ENCODE measurements at places on chromosomes 12 and 14.

- no peak for DNase-seq
These were observed 9.5 kb downstream of the BTG1 start for GRCh38 chr12:92136026-92136730.

GRCh38 chr14:50353126-50353525 lies 41.0 kb downstream of the DMAC2L start:
- DNase-seq, result no peak

DNA sequence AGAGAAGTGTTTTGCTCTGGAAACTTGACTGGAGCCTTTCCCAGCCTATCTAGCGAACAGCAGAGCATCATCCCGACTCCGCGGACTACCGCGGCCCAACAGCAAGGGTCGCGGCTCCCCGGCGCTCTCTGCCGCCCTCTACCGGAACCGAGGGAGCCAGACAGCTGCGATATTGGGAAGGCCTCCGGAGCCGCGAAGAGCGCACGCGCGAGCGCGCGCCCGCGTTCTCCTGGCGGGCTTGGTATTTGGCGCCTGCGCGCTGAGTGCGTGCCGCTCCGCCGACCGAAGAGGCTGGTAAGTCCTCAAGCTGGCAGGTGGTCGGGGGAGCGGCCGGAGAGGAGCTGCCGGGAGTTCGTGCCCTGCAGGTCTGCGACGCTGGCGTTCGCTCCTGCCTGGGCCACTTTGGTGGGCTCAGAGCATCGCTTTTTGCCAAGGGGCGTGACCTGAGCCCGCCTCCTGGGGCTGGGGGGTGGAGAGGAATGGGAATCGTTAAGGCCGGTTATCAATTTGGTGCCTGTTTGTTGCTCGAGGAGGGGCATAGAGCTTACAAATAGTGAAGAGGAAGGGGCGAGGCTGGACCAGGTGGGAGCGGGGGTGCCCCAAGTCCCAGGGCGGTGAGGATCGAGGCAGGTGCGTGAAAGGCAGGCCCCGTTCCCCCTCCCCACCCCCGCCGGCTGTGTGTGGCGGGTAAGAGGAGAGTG lies at the start of gene TMEM106C:
TSS of gene TMEM106C (plus strand) at position 257 of the 701 bp plus-strand sequence. CDS start 641 bp downstream, outside the sequence.
- peak; percentile 99 for DNase-seq

GRCh38 chr12:72753571-72753970 lies 481.4 kb downstream of the TRHDE start:
- no peak for DNase-seq

DNA sequence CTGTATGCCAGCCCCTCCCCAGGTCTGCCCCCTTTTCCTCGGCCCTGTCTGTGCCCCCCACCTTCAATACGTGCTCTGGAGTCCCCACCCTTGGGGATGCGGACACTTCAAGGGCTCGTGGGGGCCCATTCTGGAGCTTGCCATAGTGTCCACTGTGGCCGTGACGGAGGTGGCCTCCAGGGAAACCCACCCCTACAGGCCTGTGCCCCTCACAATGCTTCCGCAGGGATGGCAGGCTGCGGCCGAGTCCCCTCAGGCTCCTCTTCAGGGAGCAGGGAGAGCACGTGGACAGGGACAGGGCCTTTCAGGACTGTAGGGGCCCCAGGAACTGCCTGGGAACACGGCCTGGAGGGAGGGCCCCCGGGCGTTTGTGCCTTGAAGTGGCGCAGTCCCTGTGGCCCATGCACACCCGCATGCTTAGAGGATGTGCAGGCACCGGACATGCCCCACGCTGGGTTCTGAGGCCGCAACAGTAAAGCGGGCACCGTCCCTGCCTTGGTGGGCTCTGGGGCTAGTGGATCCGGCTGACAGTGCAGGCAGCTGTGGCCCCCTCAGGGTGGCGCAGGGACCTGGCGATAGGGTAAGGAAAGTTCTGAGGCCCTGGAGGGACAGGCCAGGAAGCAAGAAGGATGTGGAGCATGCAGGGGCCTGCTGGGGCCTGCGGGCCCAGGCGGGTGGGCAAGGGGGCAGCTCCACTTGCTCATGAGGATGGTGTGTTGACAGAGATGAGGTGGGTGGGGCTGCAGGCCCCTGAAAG lies 209.0 kb upstream of the RTL1 start:
- no peak for DNase-seq

DNA sequence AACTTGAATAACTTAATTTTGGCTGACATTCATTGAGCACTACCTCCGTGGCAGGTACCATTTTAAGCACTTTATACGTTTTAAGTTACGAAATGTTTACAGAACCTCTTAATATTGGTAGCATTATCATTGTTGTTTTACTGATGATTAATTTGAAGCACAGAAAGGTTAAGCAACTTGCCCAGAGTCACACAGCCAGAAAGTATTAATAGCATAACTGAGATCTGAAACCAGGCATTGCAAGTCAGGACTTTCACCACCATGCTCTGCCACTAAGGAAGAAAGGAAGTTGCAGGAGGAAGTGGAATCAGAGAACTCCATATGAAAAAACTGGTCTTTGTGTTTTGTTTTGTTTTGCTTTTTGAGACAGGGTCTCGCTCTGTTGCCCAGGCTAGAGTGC lies 28.2 kb upstream of the BCAT1 start:
- no peak for DNase-seq

- no peak for DNase-seq
These were observed 39.1 kb upstream of the ESRRB start for GRCh38 chr14:76336876-76337275.

DNA sequence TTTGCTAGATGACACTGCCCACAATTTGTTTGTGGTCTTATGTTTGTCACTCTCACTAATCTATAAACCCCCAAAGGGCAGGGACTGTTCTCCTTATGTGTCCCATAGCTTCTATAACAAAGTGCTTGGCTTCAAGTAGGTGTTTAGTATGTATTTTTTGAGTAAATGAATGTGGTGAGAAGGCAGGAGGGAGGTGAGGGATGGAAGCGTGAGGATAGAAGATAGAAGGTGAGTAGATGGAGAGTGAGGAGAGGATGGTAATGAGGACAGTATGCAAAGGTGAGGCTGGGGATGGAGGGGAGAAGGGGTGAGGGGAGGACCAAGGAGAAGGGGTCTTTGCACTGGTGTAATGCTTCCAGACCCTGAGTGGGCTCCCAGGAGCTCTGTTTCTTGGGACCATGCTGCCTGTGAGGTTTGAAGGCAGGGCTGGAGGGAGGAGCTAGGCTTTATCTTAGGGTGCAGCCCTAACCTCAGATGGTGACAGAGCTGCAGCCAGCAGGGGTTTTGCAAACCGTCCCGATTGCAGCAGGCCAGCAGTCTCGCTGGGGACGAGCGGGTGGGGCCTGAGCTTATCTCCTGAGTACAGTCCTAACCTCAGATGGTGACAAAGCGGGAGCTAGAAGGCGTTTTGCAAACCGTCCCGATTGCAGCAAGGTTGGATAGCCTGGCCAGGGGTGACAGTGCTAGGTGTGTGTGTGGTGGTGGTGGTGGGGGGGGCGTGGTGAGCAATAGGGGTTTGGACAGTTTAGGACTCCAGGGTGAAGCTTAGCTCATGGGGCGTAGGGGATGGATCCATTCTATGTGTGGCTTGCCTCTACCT lies 6.5 kb downstream of the CEBPE start:
- DNase-seq, result no peak

DNA sequence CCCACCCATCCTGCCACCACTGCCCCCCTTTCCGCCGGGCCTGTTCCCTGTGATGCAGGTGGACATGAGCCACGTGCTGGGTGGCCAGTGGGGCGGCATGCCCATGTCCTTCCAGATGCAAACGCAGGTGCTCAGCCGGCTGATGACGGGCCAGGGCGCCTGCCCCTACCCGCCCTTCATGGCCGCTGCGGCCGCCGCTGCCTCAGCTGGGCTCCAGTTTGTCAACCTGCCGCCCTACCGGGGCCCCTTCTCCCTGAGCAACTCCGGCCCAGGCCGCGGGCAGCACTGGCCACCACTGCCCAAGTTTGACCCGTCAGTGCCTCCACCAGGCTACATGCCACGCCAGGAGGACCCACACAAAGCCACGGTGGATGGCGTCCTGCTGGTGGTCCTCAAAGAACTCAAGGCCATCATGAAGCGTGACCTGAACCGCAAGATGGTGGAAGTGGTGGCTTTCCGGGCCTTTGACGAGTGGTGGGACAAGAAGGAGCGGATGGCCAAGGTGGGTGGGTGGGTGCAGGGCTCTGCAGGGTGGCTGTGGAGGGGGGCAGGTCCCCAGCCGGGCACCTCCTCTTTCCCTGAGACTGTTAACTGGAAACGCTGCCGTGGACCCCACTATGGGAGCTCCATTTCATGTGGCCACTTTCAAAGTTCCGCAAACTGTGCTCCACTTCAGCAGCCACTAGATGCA lies 10.8 kb downstream of the SETD1B start:
- DNase-seq, result no peak

GRCh38 chr12:11968048-11968383 lies 102.7 kb upstream of the BCL2L14 start:
- no peak for DNase-seq

GRCh38 chr14:74478996-74479635 lies 14.0 kb downstream of the NPC2 start:
- DNase-seq, result no peak

- DNase-seq, result no peak
These were observed 20.7 kb downstream of the KRT85 start for GRCh38 chr12:52346593-52346992.

- DNase-seq, result no peak
These were observed 10.4 kb upstream of the SLC6A12 start for GRCh38 chr12:224330-224729.

GRCh38 chr14:66177935-66178334 lies 308.2 kb upstream of the CCDC196 start:
- DNase-seq, result no peak

- no peak for DNase-seq
These were observed 692 bp downstream of the SPIC start for GRCh38 chr12:101475751-101476305.

DNA sequence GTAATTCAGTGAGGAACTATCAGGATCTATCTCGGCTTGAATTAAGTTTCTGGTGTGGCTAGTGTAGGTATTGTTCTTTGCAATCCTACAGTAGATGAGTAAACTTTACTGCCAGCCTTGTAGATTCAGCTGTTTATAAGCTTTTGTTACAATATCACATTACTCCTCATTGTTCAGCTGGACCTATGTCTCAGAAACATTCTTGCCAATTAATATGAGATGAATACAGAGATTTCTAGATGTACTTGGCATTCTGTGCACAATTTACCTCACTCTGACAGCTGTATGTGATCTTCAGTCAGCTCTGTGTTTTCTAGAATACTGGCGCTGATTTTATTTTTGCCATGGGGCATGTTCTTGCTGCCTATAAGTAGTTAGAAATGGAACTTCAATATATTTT lies 55.7 kb downstream of the METTL25 start:
- DNase-seq, result no peak

GRCh38 chr14:73610687-73611086 lies 1.6 kb upstream of the ACOT6 start:
- DNase-seq, result no peak

GRCh38 chr12:58961166-58961565 lies 40.9 kb upstream of the LRIG3 start:
- no peak for DNase-seq

DNA sequence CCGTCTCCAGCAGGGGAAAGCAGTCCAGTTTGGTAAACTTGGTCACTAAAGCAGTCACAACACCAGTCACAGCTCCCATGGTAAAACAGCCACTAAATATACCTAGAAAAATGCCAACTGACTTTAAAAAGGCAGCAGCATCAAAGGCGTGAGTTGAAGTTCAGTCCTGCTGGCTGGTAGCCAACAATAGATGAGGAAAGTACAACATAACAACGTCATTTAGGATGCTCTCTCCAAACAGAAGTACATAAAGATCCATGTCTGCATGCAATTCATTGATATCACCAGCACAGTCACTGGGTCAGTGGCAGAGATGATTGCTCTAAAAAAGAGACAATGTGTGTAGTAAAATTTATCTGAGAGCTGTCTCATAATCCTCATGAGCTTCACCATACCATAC lies 59.3 kb upstream of the TMPO start:
- DNase-seq, result no peak

DNA sequence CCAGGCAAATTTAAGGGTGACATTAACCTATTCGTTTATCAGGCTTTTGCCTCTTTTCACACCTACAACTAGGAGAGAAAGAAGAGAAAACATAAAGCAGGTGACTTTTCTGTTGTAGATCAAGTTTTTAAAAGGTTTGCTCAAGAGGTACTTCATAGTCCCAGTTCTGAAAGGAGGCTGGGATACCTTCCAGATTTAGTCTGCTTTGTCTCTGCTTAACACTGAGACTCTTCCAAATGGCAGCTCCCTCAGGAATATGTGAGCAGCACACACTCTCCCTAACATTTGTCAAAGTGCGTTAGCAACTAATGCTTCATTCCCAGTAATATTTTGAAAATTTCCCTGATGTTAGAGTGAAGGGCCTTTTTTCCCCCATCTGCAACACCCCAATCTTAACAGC lies 133.7 kb upstream of the RASSF8 start:
- no peak for DNase-seq

GRCh38 chr14:32648434-32648833 lies 290.2 kb upstream of the NPAS3 start:
- no peak for DNase-seq

DNA sequence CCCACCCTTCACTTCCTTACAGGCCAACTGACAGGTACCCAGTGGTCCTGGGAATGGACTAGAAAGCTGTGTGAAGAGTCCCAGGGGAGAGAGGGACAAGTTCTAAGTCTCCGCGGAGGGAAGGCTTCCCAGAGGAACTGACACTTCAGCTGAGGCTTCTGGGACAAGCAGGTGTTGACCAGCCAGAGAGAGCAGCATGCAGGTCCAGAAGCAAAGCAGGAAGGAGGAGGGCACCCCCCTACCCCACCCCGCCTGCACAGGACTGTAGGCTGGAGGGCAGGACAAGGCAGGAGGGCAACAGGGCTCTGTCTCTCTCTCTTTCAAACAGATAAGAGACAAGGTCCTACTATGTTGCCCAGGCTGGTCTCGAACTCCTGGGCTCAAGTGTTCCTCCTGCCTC lies 58.2 kb upstream of the CORO1C start:
- no peak for DNase-seq

DNA sequence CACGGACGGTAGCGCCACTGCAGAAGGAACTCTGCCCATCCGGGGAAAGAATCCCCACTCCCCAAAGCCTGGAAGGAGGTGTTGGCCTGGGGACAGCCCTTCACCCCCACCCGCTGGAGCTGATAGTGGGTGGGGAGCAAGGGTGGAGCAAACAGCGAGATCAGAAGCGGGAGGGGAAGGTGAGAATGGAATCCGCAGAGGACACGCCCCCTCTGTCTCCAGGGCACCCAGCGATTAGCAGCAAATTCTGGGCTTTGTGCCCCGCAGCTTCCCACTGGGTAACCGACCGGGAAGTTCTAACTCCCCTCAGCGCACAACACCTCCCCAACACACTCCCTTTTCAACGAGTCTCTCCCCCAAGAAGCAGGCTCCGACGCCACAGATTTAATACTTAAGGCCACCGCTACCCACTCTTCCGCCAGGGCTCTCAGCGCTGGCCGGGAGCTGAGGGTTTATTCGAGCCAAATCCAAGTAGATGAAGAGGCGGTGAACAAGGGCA lies 1.4 kb downstream of the SLC25A29 start:
- no peak for DNase-seq

DNA sequence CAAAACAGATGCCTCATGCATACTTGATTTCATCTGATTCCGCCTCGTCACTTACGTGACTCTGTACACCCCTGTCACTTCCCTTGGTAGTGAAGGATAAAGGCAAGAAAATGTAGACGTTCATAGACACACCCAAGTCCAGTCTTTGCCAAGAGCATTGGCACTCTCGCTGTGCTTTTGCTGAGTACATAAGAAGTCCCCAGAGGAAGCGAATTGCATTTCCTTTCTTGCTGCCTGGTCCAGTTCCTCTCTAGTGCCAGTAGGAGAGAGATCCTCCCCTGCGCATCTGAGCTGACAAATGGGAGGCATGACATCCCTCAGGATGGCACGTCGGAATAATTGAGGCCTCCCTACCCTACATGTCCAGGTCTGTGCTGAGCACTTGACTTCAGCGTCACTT lies 21.3 kb upstream of the RIN3 start:
- DNase-seq, result no peak

GRCh38 chr12:128276471-128276870 lies 9.5 kb downstream of the TMEM132C start:
- DNase-seq, result no peak
